T-helper 2 cell treated with Interferon-gamma antibody and Interleukin-4, amounts not matched to agents 100 ng/mL and 5 ng/mL, for 36 hours (primary cell): ENCODE measurements at places on chromosomes 2 and 18. TPM values are rescaled to one million over a fixed set of nuclear protein-coding genes. Genes with fewer than 3 reads are reported as not detected.

AQP12B gene
- total RNA-seq: not detected in 2 replicates

ALK gene
- total RNA-seq: not detected in 2 replicates

GREB1 gene
- total RNA-seq: 0.25 and 0.30 TPM in 2 replicates

ALPP gene
- total RNA-seq: not detected in 2 replicates

GNLY gene
- 17.8 and 18.1 TPM in 2 replicates for total RNA-seq

CCDC138 gene
- 10.9 and 11.1 TPM in 2 replicates for total RNA-seq

PSMA8 gene
- 1.6 and 1.7 TPM in 2 replicates for total RNA-seq
